CD8-positive, alpha-beta memory T cell (primary cell): ENCODE measurements at places on chromosomes 4 and X. TPM values are rescaled to one million over a fixed set of nuclear protein-coding genes. Genes with fewer than 3 reads are reported as not detected.

- no peaks in the 10 kb centered on the region for H3K4me1 ChIP-seq
- DNase-seq: no peak
- H3K4me3 ChIP-seq: no peak overlapping the region
These were observed 54.0 kb downstream of the GC start for GRCh38 chr4:71729856-71730255.

- DNase-seq: no peak
- no peak overlapping the region for H3K4me3 ChIP-seq
- no peaks in the 10 kb centered on the region for H3K4me1 ChIP-seq
- H3K27me3 ChIP-seq: no peaks in the 10 kb centered on the region
- no peak overlapping the region for H3K27ac ChIP-seq
These were observed 14.7 kb downstream of the CWH43 start for GRCh38 chr4:49000806-49001205.

DNA sequence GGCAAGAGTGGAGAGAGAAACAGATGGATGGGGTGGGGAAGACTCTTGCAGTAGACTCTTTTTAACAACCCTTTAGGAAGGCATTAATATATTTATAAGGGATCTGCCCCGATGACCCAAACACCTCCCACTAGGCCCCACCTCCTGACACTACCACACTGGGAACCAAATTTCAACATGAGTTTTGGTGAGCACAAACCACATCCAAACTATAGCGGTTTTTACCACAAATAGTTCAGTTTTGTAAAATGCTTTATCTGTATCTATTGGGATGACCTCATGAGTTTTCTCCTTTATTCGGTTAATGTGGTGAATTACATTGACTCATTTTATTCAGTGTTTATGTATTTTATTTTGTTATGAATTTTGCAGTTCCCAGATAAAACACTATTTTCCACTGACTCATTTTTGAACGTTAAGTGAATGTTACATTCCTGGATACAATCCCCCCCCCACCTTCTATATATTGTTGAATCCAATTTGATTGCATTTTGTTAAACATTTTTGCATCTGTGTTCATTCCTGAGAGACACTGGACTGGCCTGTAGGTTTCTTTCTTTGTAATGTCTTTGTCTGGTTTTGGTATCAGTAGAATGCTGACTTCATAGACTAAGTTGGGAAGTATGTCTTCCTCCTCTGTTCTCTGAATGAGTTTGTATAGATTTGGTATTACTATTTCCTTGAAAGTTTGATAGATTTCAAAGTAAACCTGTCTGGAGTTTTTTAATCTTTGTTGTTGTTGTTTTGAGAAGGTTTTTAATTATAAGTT is 13.9 kb upstream of the CPLX1 start:
- H3K36me3 ChIP-seq: no peaks in the 10 kb centered on the region
- no peak for DNase-seq
- no peaks in the 10 kb centered on the region for H3K4me1 ChIP-seq
- no peaks in the 10 kb centered on the region for H3K27me3 ChIP-seq
- H3K27ac ChIP-seq: no peak overlapping the region

GRCh38 chr4:102754044-102754443 is 6.7 kb downstream of the MANBA start:
- peaks cover 6% of the 10 kb centered on the region for H3K36me3 ChIP-seq
- peaks cover 3% of the 10 kb centered on the region for H3K4me1 ChIP-seq
- no peak for DNase-seq
- H3K4me3 ChIP-seq: no peak overlapping the region
- no peak overlapping the region for H3K27ac ChIP-seq

- H3K27ac ChIP-seq: no peak overlapping the region
- H3K27me3 ChIP-seq: no peaks in the 10 kb centered on the region
- DNase-seq: no peak
- no peaks in the 10 kb centered on the region for H3K4me1 ChIP-seq
- no peaks in the 10 kb centered on the region for H3K36me3 ChIP-seq
These were observed 22.2 kb downstream of the ARHGAP10 start for GRCh38 chr4:147754037-147754445.

Gene CETN2
- polyA plus RNA-seq: 29.0 TPM

DNA sequence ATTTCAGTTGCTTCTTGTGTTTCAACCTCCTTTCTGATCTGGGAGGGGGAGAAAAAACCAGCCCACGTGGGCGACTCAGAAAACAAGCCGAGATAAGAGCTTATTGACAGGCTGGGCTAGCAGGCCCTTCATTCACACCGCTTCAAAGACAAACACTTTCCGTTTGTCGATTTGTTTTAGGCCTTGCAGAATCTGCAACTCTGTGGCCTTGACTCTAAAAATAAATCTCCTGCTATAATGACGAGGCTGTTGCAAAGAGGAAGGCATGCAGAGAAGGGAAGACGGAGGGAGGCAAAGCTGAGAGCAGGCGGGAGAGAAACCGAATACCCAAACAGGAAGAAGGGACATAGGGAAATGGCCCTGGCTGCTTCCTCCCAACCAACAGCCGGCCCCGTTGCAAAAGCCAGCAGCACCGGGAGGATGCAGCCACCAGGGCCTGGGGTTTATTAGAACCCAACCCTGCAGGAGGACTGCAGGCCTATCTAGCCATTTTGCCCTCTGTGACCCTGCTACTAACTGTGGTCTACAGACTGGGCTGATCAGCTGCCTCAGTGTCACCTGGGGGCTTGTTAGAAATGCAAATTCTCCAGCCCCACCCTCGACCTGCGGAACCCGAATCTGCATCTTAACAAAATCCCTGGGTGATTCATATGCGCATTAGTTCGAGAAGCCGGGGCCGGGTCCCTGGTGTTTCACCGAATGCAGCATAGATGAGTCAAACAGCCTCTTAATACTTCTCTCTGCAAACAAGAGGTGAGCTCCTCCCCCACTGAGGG is 325.5 kb downstream of the BCOR start:
- H3K4me3 ChIP-seq: no peak overlapping the region
- DNase-seq: no peak
- H3K27me3 ChIP-seq: no peaks in the 10 kb centered on the region

Gene RTL5
- polyA plus RNA-seq: 0.55 TPM

DNA sequence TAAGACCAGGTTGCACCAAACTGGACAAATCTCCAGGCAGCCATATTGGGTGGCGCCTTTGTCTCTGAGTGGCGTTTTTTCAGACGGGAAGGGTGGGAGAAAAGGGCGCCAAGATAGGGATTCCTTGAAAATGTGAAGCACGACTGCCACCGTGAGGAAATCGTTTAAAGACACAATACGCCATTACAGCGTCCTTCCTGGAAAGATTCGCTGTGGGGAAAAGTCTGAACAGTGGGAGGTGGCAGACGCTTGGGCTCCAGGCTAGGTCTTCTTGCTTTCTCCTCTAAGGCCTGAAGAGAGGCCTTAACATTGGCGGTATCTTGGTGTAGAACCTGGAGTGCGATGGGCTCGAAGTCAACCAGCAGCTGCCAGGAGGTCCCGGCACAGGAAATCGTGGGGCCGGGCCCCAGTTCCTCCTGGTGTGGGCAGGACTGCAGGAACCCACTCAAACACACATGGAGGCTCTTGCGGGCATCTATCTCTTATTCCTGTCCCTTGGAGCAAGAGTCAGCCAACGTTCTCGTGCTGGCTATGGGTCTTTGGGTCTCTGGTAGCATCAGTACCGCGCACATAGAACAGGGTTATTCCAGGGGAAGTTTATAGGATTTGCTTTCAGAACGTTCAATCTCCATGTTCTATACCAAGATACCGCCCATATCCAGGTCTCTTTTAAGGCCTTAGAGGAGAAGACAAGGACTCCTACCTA is 208.8 kb downstream of the OR13H1 start:
- DNase-seq: peak; percentile 79
- H3K27ac ChIP-seq: no peak overlapping the region
- no peaks in the 10 kb centered on the region for H3K4me1 ChIP-seq
- H3K36me3 ChIP-seq: no peaks in the 10 kb centered on the region
- no peak overlapping the region for H3K4me3 ChIP-seq
- H3K27me3 ChIP-seq: no peaks in the 10 kb centered on the region

DNA sequence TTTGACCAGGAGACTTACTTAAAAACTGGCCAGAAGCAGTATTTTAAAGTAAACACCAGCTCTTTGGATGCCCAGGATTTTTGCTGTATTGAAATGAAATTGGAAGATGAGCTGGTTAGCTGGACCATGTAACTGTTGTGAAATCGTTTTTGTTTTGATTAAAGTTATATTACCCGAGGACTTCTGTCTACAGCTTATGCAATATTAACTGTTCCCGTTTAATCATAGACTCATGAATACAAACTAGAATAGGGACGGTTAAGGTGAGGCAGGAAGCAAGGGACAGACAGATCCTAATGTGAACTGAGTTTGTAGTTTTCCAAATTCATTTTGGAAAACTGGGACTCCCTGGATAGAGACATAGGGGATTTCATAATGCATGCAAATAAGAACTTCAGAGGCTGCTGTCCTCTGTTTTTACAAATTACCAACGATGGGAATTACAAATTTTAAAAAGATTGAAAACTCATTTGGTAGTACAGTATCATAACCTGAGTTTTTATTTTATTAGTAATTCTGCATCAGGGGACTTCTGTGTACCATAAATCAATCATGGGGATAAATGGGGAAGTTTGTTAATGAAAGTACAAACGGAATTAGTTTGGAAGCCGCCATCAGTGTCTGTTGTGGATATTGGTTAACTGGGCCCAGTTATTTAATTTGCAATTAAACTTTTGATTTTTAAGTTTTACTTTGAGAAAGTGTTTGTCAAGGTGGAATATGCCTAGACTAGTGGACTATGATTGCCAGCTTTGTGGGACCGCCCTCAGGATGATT is 304.4 kb downstream of the AFF2 start:
- DNase-seq: no peak
- H3K27ac ChIP-seq: no peak overlapping the region
- H3K4me1 ChIP-seq: no peaks in the 10 kb centered on the region
- no peaks in the 10 kb centered on the region for H3K27me3 ChIP-seq
- no peak overlapping the region for H3K4me3 ChIP-seq

GRCh38 chr4:3464911-3465697 is 2.0 kb downstream of the DOK7 start:
- H3K4me1 ChIP-seq: no peaks in the 10 kb centered on the region
- H3K27me3 ChIP-seq: peaks cover 13% of the 10 kb centered on the region
- H3K4me3 ChIP-seq: no peak overlapping the region
- no peak for DNase-seq
- H3K36me3 ChIP-seq: no peaks in the 10 kb centered on the region
- no peak overlapping the region for H3K27ac ChIP-seq

DNA sequence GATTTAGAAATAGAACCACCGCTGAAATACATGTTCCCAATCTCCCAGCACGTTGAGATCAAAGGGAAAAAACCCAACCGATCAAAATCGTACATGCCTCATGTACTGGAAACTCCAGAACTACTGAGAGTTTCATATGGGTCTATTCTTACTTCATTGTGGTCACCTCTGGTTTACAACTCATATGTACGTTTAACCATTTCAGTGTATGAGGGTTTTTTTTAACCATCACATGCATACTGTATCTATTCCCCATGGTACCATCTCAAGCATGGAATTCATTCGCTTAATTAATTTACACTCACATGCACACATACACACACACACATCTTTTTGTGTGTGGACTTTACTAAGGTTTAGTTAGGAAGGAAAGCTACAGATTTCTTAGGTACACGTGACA is 46.0 kb upstream of the CLNK start:
- H3K27ac ChIP-seq: no peak overlapping the region
- no peaks in the 10 kb centered on the region for H3K4me1 ChIP-seq
- no peak overlapping the region for H3K4me3 ChIP-seq
- no peak for DNase-seq
- H3K27me3 ChIP-seq: no peaks in the 10 kb centered on the region
- H3K36me3 ChIP-seq: no peaks in the 10 kb centered on the region

Gene TEX13B
- not detected for polyA plus RNA-seq

- H3K36me3 ChIP-seq: no peaks in the 10 kb centered on the region
- H3K27ac ChIP-seq: no peak overlapping the region
- DNase-seq: no peak
These were observed 7.0 kb downstream of the PALLD start for GRCh38 chr4:168503652-168504362.

Gene IQCM
- polyA plus RNA-seq: not detected
